Mammary epithelial cell (primary cell): ENCODE measurements at places on chromosomes 2 and 18. TPM values are rescaled to one million over a fixed set of nuclear protein-coding genes. Genes with fewer than 3 reads are reported as not detected.

GRCh38 chr2:43083710-43084698, 142.4 kb downstream of the ZFP36L2 start:
- peak; percentile 96 for DNase-seq

DNA sequence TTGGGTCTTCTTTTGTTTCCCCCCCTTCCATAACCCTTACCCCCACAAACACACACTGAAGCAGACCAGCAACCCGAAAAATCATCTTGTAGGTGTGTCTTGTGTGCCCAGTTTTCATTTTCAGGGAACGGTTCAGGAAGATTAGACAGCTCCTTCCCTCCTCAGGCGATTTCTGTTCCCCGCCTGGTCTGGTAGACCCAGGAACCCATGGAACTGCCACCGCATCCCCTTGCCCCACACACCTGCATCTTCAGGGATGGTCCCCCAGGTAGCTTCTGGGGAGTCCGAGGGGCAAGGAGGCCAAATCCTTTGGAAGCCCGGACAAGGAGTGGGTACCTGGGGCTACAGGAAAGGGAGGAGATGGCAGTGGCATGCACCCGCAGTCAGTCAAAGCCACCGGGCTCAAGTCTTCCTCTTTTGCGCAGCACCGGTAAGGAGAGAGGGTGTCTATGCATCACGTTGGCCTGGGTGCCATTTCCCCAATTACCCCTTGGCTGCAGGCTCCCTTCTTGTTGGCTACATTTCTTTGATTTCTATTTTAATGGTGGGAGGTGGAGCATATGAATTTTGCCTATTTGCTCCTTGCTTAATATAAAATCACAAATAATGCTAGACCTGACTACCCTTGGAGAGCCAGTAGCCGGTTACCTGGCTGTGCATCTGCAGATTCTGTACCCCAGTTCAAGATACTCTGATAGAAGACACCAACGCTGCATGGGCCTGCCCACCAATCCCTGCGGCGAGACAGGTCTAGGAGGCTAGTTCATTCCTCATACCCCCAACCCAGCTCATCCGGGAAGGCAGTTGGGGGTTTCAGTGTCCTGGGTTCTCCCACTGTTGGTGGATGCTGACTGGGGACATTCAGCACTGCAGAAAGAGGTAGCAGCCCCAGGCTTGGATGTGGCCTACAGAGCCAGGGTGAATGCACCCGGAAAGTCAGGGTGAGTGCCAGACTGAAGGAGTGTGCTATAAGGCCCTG, 30.0 kb upstream of the ATP6V1B1 start:
- DNase-seq: no peak

GRCh38 chr2:215022418-215022817, 116.0 kb downstream of the ABCA12 start:
- DNase-seq: peak; percentile 46

- DNase-seq: no peak
Observed at GRCh38 chr2:231319867-231320266, 75.6 kb upstream of the B3GNT7 start.

- DNase-seq: no peak
Observed at GRCh38 chr2:184923751-184924150, 325.4 kb downstream of the ZNF804A start.

DNA sequence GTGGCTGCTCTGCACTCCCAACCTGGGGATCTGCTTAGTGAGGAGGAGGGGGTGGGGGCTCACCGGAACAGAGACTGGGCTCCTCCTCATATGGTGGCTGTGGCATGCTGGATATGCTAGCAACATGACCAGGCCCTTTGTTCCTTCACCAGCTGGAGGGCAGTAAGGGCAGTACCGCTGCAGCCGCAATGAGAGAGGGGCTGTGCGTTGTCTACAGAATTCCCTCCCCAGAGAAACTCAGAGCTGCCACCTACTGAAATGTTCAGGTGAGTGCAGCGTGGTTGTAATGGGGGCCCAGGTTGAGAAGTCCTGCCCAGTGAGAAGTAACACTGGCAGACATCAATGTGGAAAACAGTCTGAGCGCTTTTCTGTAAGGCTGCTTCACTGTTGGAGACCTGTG, 1211.9 kb upstream of the NXPH2 start:
- no peak for DNase-seq

The ITGB6 gene
- 91.7 and 186 TPM in 2 replicates for total RNA-seq
